ENCODE measurements at places on chromosomes 6 and 20. TPM values are rescaled to one million over a fixed set of nuclear protein-coding genes. Genes with fewer than 3 reads are reported as not detected.

DNA sequence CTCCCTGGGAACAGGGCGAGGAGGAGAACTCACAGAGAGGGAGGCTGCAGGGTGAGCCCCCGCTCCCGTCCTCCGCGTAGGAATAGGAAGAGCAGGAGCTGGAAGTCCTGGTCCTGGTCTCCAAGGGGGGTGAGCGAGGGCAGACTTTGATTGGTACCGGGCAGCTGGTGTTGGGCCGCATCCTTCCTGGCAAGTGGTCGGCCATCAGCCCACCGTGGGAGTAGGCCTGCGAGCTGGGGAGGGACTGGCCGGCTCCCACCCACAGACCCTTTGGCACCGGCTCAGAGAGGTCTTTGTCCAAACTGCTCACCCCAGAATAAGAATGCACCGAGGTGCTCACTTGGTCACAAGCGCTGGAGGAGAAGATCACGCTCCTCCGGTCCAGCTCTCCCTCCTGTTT is 56.2 kb downstream of the GJA10 start:
- no peak for DNase-seq

DNA sequence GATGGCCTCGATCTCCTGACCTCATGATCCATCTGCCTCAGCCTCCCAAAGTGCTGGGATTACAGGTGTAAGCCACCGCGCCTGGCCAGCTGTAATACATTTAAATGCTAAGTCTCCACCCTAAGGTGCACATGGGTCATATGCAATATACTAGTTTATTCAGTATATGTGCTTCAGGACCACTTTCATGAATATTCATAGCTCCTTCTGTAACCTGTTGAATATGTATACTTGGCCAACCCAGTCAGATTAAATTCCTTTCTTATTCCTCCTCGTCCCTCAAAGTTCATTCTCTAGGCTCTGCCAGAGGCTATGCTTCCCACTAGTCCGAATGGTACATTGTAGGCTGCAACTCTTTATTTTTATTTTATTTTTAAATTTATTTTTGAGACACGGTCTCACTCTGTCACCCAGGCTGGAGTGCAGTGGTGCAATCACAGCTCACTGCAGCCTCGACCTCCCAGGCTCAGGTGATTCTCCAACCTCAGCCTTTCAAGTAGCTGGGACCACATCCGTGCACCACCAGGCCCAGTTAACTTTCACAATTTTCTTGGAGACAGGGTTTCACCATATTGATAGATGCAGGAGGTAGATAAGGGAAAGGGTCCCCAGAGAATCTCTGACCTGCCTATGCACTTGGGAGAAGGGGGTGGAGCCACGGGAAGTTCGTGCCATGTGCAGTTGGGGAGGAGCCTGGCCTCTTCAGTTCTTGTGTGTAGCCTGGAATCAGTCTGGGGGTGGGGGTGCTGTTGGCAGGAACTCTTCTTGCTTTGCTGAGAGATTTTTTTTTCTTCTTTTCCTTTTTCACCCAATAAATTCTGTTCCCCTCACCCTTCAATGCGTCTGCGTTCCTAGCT is 41.3 kb upstream of the DDR1 start:
- peak; percentile 86 for DNase-seq

DNA sequence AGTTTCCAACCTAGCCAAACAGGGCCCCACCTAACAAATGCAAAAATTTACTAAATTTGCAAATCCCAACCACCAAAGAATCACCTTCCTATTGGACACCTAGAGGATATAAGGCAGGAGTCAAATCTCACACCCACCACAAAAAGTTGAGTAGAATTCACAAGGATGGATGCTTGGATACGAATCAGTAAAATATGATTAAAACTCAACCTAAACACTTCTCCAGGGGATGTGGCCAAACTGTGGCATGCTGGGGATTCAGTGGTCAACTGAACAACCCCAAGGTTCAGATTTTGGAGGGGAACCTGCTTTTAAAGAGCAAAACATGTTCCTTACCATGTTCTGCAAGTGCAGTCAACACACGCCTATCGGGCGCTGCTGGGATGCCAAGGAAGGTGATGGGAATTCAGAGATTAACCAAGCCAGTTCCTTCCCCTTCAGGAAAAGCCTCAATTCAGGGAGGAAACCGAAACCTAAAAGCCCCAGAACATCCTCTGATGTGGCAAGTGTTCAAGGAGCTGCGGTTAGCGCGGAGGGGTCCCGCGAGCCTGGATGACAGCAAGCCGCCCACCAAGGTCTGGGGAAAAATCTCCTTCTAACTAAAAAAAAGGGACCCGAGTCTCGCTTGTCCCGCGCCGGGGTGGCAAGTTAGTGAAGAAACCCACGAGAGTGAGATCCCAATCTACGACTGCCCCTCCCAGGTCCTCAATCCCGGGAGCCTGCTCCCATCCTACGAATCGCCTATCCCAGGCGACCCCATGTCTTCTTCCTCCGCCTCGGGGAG is 902 bp downstream of the SAMHD1 start:
- DNase-seq, result peak; percentile 72

- no peak for DNase-seq
Measured at GRCh38 chr6:54775576-54775975, 71.0 kb upstream of the FAM83B start.

DNA sequence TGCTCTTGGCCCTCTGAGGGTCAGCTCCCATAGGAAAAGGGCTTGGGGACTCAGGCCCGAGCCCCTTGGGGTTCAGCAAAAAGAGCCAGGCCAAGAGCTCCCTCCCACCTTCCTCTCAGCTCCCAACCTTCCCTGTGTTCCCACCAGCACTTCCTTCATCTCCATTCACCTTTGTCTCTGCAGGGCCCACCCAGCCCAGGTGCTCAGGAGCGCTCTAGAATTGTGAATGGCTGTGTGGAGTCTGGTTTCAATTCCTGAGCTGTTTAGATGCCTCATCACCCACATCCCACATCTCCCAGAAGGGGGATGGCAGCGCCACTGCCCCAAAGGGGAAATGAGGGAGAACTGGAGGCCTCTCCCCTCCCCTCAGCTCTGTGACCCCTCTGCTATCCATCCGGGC is 7.7 kb downstream of the GRM4 start:
- no peak for DNase-seq

- DNase-seq, result no peak
Measured at GRCh38 chr6:134223796-134224420, 94.0 kb downstream of the SGK1 start.

DNA sequence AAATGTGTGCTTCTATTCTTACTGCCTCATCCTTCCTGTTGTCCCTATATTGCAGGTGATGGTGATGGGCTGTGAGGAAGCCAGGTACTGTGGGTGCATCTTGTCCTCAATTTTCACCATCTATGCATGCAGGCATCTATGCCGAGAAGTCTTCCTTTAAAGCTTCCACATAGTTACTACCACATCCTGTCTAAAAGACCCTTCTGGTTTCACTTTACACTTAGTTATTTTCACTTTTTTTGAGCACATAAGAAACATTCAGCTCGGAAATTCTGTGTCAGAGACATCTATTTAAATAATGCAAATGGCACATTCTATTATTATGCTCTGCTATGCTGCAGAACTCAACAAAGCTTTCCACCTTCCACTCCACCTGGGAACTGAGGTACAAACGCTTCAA is 28.2 kb upstream of the FABP7 start:
- DNase-seq, result no peak

Gene C20orf202
- total RNA-seq, result not detected

Gene TTI1
- total RNA-seq, result 32.2 TPM

Gene DCBLD1
- total RNA-seq, result 2.5 TPM

Gene RWDD2A
- total RNA-seq, result 0.87 TPM

Gene HMGCLL1
- not detected for total RNA-seq

All from activated CD8-positive, alpha-beta T cell treated with anti-CD3 and anti-CD28 coated beads, Interleukin-2, amount 10 ng/mL, durations not matched to agents 7 days and 5 days (primary cell).